ENCODE measurements at places on chromosomes 1 and 21.

DNA sequence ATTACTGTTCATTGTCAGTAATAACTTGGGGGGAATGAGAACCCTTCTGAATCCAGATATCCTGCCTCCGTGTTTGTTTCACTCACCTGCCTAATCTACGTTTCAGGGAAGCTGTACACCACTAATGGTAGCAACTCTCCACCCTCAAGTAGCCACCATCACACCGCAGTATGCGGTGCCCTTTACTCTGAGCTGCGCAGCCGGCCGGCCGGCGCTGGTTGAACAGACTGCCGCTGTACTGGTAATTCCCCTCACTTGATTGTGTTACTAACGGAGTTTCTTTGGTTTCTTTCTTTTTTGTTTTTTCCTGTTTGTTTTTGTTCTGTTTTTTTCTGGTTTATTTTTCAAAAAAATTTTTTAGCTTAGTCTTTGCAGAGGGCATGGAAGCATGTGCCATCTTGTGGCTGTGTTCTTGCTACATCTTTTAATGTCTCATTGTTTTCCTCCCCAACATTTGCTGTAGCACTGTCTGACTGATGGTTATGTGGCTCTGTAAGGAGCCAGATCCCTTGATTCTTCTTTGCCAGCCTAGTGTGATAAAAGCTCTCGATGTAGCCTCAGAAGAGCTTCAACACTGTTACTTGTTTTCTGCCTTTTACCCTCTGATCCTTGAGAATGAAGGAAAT is 15.9 kb upstream of the OLFML3 start:
- no peaks in the 10 kb centered on the region for H3K4me1 ChIP-seq
- H3K4me3 ChIP-seq = no peak overlapping the region
- peaks cover 34% of the 10 kb centered on the region for H3K36me3 ChIP-seq
- no peaks in the 10 kb centered on the region for H3K27me3 ChIP-seq
- no peak for DNase-seq

- H3K4me3 ChIP-seq = no peak overlapping the region
- no peaks in the 10 kb centered on the region for H3K27me3 ChIP-seq
- no peaks in the 10 kb centered on the region for H3K4me1 ChIP-seq
- no peak for DNase-seq
Measured at GRCh38 chr1:238458899-238459298, 568.2 kb upstream of the ZP4 start.

GRCh38 chr1:175197531-175197930 is 5.0 kb upstream of the KIAA0040 start:
- peaks cover 42% of the 10 kb centered on the region for H3K4me1 ChIP-seq
- peak overlapping the region; percentile 66 for H3K27ac ChIP-seq
- DNase-seq = no peak

GRCh38 chr1:93641527-93641926 is 40.1 kb downstream of the BCAR3 start:
- peaks cover 23% of the 10 kb centered on the region for H3K4me1 ChIP-seq
- DNase-seq = no peak
- peaks cover 4% of the 10 kb centered on the region for H3K36me3 ChIP-seq
- H3K27me3 ChIP-seq = no peaks in the 10 kb centered on the region

GRCh38 chr1:54680387-54680786 is 35.3 kb upstream of the TTC4 start:
- DNase-seq = no peak
- H3K27ac ChIP-seq = no peak overlapping the region
- peaks cover 2% of the 10 kb centered on the region for H3K27me3 ChIP-seq
- H3K4me1 ChIP-seq = no peaks in the 10 kb centered on the region
- H3K36me3 ChIP-seq = no peaks in the 10 kb centered on the region
- no peak overlapping the region for H3K4me3 ChIP-seq

DNA sequence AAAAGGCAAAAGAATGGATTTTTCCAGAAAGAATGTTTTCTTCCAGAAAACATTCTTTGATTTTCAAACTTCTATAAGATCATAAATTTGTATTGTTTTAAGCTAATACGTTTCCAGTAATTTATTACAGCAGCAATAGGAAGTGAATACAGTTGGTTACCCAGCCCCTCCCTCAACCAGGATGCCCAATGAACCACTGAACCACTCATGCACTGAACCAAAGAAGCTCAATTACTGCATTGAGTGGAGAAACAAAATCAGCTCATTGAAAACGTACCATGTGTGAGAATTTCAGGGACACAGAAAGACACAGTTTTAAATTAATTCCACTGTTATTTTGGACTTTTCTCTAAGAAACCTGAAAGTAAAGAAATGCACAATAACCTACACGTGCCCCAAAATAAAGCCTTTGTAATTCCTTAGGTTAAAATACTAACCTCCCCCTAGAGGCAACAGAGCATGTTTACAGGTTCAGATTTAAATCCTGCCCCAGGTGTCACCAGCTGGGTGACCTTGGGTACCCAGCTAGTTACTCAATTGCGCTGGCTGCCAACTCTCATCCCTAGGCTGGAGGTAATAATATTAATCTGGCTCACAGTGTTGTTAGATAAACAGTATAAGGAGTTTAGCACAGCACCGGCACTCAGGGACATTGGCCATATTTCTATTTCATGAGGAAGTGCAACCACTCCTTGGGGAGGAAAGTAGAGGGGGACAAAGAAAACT is 111.7 kb downstream of the NMNAT2 start:
- no peak overlapping the region for H3K4me3 ChIP-seq
- peaks cover 7% of the 10 kb centered on the region for H3K27me3 ChIP-seq
- no peaks in the 10 kb centered on the region for H3K36me3 ChIP-seq
- no peak overlapping the region for H3K27ac ChIP-seq
- no peak for DNase-seq

GRCh38 chr1:16198444-16199156 is 13.9 kb downstream of the ARHGEF19 start:
- no peak overlapping the region for H3K4me3 ChIP-seq
- peaks cover 5% of the 10 kb centered on the region for H3K4me1 ChIP-seq
- H3K36me3 ChIP-seq = peaks cover 10% of the 10 kb centered on the region
- H3K27ac ChIP-seq = peak overlapping the region; percentile 4

GRCh38 chr1:170594066-170594626 is 62.2 kb downstream of the GORAB start:
- H3K27me3 ChIP-seq = peaks cover 4% of the 10 kb centered on the region
- no peaks in the 10 kb centered on the region for H3K36me3 ChIP-seq
- DNase-seq = no peak
- H3K4me3 ChIP-seq = no peak overlapping the region
- no peak overlapping the region for H3K27ac ChIP-seq
- H3K4me1 ChIP-seq = no peaks in the 10 kb centered on the region

GRCh38 chr1:184945029-184945428 is 29.3 kb downstream of the NIBAN1 start:
- H3K4me1 ChIP-seq = peaks cover 24% of the 10 kb centered on the region
- H3K27me3 ChIP-seq = no peaks in the 10 kb centered on the region
- H3K27ac ChIP-seq = no peak overlapping the region
- H3K36me3 ChIP-seq = peaks cover 3% of the 10 kb centered on the region
- DNase-seq = no peak
- no peak overlapping the region for H3K4me3 ChIP-seq

DNA sequence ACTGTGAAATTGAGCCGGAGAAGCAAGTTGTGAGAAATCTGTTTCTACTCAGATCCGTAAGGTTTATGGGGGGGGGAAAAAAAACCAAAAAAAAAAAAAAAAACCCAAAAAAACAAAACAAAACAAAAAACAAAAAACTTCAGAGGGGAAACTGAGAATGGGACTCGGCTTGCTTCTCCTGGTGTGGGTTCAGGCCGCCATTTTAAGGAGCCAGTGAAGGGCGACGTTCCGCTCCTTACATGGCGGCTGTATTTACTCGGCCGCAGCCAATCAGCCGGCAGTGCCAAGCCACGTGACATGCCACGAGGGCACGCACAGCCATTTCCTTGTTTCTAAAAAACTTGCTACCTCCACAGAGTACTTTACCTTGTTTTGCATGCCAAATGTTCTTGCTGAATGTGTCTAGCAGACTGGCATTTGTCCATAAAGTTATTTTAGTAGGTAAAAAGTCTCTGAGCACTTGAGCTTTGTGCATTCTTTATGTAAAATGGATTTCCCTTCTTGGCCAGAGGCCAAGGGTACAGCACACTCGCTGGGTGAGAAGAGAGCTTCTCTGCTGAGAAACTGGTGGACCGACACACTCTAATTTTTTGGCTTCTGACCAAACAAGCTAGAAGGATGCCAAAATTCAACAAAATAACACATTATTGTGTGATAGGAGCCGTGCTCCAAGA is 101.8 kb downstream of the NFIA start:
- no peaks in the 10 kb centered on the region for H3K4me1 ChIP-seq
- no peak overlapping the region for H3K27ac ChIP-seq
- H3K36me3 ChIP-seq = no peaks in the 10 kb centered on the region
- H3K27me3 ChIP-seq = peaks cover 5% of the 10 kb centered on the region

- peaks cover 2% of the 10 kb centered on the region for H3K4me1 ChIP-seq
- H3K4me3 ChIP-seq = no peak overlapping the region
- no peak overlapping the region for H3K27ac ChIP-seq
- H3K36me3 ChIP-seq = no peaks in the 10 kb centered on the region
- peaks cover 3% of the 10 kb centered on the region for H3K27me3 ChIP-seq
Measured at GRCh38 chr1:67713057-67713846, 28.3 kb downstream of the GADD45A start.

DNA sequence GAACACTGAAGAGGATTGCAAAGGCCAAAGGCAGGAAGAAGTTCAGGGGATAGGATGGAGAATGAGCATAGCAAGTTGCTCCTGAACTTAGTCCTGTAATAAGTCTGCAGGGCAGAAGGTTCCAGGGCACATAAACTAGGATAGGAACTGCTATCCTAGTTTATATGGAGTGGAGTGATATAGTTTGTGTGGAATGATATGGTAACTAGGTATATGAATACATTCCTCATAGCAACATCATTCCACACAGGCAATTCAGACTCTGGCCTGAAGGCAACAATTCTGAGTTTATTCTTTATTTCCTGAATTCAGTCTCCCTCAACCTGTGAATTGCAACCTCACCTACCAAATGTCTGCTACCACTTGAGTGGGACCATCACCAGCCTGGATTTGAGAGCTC is 154.9 kb upstream of the GREM2 start:
- H3K27me3 ChIP-seq = peaks cover 1% of the 10 kb centered on the region
- H3K4me1 ChIP-seq = no peaks in the 10 kb centered on the region
- H3K36me3 ChIP-seq = no peaks in the 10 kb centered on the region
- no peak overlapping the region for H3K4me3 ChIP-seq
- no peak for DNase-seq

GRCh38 chr1:229059671-229060539 is 211.0 kb upstream of the RAB4A start:
- H3K27ac ChIP-seq = no peak overlapping the region
- H3K36me3 ChIP-seq = no peaks in the 10 kb centered on the region
- H3K4me1 ChIP-seq = peaks cover 6% of the 10 kb centered on the region
- peaks cover 18% of the 10 kb centered on the region for H3K27me3 ChIP-seq
- H3K4me3 ChIP-seq = no peak overlapping the region

- H3K4me3 ChIP-seq = no peak overlapping the region
- H3K27ac ChIP-seq = no peak overlapping the region
- H3K36me3 ChIP-seq = no peaks in the 10 kb centered on the region
- no peak for DNase-seq
- no peaks in the 10 kb centered on the region for H3K27me3 ChIP-seq
Measured at GRCh38 chr1:81412954-81413353, 387.8 kb upstream of the ADGRL2 start.

- no peaks in the 10 kb centered on the region for H3K4me1 ChIP-seq
- H3K27ac ChIP-seq = no peak overlapping the region
- H3K4me3 ChIP-seq = no peak overlapping the region
- no peaks in the 10 kb centered on the region for H3K27me3 ChIP-seq
- peak; percentile 28 for DNase-seq
- H3K36me3 ChIP-seq = no peaks in the 10 kb centered on the region
Measured at GRCh38 chr1:144101397-144102045, 129.7 kb upstream of the FAM72C start.

GRCh38 chr1:28328228-28328648 is 602 bp upstream of the MED18 start:
- peak overlapping the region; percentile 86 for H3K4me3 ChIP-seq
- H3K4me1 ChIP-seq = peaks cover 19% of the 10 kb centered on the region
- peak overlapping the region; percentile 94 for H3K27ac ChIP-seq
- H3K27me3 ChIP-seq = no peaks in the 10 kb centered on the region
- peaks cover 14% of the 10 kb centered on the region for H3K36me3 ChIP-seq

DNA sequence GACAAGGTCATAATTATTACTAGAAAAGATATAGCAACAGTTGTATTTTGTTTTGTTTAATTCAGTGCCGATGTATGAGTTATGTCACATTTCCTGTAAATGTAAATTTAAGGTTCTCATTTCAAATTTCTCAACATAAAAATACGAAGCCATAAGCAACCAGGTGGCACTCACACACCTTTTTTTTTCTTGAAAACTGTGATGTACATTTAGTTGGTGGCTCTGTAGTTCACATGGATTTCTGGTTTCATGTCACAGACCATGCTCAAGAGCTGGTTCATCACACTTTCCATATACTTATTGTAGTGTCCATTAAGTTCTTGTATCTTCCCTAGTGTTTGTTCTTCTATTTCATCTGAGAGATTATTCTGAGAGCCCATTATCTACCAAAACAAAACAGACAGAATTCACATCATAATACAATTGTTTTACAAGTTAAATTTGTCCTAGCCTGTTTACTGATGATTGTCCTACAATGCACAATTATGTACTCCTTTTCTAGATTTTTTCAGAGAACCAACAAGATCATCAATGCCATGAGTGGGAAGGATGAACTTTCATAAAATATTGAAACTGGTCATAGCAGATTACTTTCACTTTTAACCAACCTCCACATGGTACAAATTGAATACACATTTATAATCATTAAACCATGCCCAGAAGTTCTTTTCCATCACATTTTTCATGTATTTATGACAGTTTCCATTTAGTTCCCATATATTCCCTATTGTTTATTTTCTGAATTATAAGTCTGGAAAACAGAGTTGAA is 17.1 kb downstream of the ATP6V1G3 start:
- peak overlapping the region; percentile 79 for H3K4me3 ChIP-seq
- no peak for DNase-seq
- H3K27me3 ChIP-seq = no peaks in the 10 kb centered on the region
- no peaks in the 10 kb centered on the region for H3K36me3 ChIP-seq
- peak overlapping the region; percentile 94 for H3K27ac ChIP-seq

- H3K27me3 ChIP-seq = peaks cover 13% of the 10 kb centered on the region
- H3K36me3 ChIP-seq = no peaks in the 10 kb centered on the region
- no peak overlapping the region for H3K27ac ChIP-seq
- no peak for DNase-seq
Measured at GRCh38 chr1:243945727-243946126, 95.7 kb upstream of the AKT3 start.

GRCh38 chr1:65009724-65010420 is 43.5 kb upstream of the JAK1 start:
- peaks cover 18% of the 10 kb centered on the region for H3K4me1 ChIP-seq
- DNase-seq = no peak
- H3K27me3 ChIP-seq = no peaks in the 10 kb centered on the region
- H3K27ac ChIP-seq = no peak overlapping the region

Data from memory B cell (primary cell).